ENCODE measurements at places on chromosomes 5 and 9.
A peak's percentile ranks its signal among the peaks of the same experiment; 100 is the strongest.

DNA sequence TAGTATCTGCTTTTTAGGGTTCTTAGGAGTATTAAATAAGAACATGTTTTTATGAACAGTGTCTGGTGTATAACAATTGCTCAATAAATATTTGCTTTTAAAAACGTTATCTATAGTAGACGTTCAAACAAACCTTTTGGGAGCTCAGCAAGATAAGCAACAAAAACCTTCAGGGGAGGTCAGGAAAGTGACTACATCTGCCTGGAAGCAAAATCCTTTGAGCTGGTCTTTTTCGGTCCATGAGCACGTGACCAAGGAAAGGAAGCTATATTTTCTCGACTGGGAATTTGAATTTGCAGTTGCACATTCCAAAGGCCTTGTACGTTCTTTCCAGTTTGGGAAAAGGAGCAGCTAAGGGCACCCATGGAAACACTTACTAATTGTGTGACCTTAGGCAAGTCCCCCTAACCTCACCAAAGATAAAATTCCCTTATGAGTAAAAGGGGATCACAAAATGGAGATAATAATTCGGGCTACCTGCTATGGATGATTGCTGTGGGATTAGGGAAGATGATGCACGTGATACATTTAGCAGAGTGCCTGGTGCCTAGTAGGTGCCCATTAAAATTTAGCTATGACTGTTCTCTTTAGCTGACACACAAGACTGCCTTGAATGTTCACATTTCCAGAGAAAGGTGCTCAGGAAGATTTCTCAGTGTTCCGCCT is 45.4 kb downstream of the PTTG1 start:
- DNase-seq: no peak

DNA sequence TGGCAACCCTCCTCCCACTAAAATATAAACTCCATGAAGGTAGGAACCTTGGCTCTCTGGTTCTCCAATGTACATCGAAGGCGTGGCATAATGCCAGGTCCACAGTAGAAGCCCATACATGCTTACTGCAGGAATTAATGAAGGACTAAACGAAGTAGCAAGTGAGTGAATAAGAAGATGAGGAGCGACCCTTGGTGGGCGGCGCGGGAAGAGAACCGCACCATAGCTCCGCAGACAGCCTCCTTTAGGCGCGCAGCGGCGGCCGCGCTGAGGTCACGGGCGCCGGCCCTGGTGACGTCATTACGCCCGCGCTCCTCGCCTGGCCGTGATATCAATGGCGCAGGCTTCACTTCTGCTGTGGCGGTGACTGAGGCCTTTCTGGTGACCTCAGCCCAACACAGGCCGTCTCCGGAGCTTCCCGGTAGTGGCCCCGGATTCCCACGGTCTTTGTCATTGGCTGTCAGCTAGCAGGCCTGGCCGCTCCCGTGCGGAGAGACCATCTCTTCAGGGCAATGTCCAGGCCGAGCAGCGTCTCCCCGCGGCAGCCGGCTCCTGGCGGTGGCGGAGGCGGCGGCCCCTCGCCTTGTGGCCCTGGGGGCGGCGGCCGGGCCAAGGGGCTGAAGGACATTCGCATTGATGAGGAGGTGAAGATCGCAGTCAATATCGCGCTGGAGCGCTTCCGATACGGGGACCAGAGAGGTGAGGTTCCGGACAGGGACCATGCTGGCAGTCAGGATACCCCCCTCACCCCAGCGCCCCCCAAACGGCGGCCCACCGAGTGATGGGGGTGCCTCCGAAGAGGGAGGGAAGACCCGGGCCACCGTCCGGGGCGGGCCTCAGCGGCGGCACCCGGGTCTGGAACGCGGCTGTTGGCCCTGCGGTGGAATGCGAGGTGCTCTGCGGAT is at the start of gene YTHDC2:
YTHDC2 (plus strand) TSS at position 311 of the 905 bp plus-strand sequence; CDS start at position 513, 202 bp downstream.
- peak; percentile 21 for DNase-seq

- no peak for DNase-seq
These were observed 188.6 kb downstream of the CFAP90 start for GRCh38 chr5:7662289-7662688.

DNA sequence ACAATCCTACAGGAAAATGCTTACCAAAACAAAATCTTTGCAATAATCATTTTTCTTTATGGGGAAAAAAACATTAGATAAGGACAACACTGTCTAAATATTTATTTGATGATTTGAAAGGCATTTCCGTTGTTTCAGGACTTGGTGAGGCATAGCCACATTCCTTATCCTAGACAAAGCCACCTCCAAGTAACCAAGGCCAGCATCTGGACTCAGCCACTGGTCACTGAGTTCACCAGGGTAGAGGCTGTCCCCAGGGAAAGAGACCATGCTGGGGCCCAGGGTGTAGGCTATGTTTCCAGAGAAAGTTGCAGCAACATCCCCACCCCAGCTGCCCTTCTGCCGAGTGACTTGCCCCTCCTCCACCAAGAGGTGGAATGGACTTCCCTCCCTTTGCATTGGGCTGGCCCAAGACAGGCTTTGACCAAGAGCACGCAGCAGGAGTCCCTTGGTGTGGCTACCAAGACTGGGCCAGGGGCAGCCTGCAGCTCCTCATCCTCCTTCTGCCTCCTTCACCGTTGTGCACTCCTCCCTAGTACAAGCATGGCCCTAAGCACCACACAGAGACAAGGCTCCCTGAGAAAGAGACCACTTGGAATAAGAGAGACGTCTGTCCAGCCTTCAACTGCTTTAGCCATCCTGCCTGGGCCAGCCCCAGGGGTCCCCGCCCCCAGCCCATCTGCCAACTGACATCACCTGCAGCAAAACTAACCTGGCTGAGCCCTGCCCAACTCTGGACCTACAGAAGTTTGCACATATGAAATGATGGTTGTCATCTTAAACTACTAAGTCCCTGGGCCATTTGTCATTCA is 68.1 kb upstream of the SPIN1 start:
- no peak for DNase-seq

- DNase-seq: no peak
These were observed 66.0 kb upstream of the RNU6ATAC start for GRCh38 chr9:134230092-134230941.

DNA sequence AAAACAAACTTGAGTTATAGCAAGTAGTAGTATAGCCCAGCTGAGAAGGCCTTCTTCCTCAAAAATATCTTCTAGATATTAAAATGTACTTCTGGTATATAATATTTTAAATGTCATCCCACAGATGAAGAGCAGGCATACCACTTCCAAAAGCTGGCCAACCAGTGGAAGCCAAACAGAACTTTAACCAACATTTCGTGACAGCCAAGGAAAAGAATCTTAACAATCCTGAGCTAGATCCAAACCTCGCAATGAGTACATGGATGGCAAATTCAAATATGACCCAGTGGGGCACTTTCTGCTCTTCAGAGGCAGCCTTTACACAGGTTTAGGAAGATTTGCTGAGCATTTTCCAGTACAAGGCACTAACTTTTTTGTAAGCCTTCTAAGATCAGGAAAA is 91.8 kb upstream of the ACO1 start:
- DNase-seq: no peak

GRCh38 chr9:81552581-81552991 is 136.8 kb downstream of the TLE1 start:
- no peak for DNase-seq

DNA sequence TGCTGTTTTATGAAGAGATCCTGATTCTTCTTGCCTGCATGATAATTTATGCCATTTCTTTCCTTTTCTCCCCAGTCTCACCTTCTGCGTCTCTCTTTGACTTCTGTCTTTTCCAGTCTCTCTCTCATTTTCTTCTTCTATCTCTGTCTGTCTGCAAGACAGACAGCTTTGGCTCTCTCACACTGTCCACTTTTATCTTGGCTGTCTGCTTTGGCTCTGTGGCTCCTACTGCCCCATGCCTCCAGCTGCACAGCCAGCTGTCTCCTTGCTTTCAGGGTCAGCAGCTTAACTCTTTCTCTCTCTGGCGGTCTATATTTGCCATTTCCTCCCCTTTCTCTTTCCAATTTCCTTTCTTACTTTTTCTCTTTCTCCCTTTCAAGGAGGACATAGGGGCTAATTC is 971.1 kb upstream of the COX7C start:
- DNase-seq: no peak

DNA sequence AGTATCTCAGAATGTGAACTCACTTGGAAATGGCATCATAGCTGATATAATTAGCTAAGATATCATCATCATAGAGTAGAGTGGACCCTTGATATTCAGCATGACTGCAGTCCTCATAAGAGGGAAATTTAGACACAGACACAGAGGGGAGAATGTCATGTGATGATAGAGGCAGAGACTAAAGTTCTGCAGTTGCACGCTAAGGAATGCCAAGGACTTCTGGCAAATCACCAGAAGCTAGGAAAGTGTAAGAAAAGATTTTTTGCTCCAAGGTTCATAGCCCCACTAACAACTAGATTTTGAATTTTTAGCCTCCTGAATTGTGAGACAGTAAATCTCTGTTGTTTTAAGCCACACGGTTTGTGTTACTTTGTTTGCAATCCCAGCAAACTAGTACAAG is 612.6 kb upstream of the ST8SIA4 start:
- no peak for DNase-seq

GRCh38 chr9:130423272-130423671 is 21.5 kb upstream of the ASS1 start:
- DNase-seq: no peak

GRCh38 chr5:59709346-59709821 is 184.1 kb downstream of the PDE4D start:
- DNase-seq: no peak

DNA sequence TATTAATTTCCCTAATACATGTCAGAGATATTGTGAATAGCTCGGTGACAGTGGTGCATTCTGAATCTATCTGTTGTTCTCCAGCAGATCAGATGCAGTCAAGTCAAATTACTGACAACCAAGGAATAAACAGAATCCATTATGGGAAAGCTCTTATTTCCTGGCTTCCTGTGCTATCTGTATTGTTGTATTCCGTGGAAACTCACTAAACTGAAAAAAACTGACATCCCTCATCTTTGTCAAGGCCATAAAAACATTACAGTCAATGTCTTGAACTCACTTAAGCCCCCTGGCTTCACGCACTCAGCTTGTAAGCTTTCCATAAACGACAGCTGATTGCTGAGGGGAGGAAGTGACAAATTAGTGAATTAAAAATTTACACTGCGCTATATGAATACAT is 245.9 kb downstream of the CTNND2 start:
- DNase-seq: no peak

DNA sequence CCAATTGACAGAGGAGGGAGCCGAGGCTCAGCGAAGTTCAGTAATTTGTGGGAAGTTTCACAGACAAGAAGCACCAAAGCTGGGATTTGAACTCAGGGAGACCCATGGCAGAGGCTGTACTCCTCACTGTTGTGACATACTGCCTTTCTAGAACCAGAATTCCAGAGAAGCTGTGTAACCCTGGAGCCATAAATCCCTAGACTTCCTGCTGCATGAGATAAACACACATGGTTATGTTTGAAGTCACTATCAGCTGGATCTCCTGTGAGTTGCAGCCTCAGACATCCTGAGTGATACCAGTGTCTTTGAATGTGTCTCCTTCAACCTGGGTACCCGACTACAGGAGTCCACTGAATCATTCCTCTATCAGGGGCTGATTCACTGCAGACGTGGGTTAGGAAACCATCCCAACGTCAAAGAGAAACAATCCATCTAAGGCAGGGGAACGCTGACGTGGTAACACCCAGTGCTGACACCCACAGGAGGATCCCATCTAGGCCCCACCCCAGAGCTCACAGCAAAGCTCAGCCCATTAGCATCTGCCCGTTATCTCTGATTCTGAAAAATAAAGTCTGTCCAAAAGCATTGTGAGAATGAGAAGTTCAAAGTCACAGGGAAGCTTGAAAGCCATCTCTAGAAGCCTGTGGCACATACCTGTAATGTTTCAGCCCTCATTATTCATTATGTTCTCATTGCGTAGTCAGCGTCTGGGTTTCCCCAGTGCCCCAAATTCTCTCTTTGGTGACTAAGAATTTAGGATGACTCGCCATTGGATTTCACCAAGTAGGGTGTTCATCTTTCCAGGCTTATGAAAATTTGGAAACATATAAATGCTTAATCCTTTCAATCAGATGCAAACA is 36.3 kb upstream of the BASP1 start:
- DNase-seq: no peak

GRCh38 chr5:157203417-157203816 is 22.8 kb downstream of the ITK start:
- DNase-seq: no peak

DNA sequence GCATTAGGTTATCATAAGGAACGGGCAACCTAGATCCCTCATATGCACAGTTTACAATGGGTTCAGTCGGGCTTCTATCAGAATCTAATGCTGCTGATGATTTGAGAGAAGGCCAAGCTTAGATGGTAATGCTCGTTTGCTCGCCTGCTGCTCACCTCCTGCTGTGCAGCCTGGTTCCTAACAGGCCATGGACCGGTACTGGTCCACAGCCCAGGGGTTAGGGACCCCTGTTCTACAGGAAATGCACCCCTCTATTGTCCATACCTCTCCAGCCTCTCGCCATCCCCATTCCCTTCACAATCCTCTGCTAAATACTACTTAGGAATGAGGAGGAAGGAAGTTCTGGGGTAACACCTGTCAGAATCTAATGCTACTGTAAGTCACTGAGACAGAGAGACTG is 75.1 kb downstream of the OXCT1 start:
- DNase-seq: no peak

- DNase-seq: no peak
These were observed 206.8 kb downstream of the GLIS3 start for GRCh38 chr9:4092793-4093709.

GRCh38 chr5:126115059-126115629 is 308.1 kb upstream of the GRAMD2B start:
- DNase-seq: no peak

- DNase-seq: no peak
These were observed 10.6 kb downstream of the ERP44 start for GRCh38 chr9:100088202-100088601.

GRCh38 chr9:79662537-79662956 is 90.8 kb downstream of the TLE4 start:
- DNase-seq: no peak

DNA sequence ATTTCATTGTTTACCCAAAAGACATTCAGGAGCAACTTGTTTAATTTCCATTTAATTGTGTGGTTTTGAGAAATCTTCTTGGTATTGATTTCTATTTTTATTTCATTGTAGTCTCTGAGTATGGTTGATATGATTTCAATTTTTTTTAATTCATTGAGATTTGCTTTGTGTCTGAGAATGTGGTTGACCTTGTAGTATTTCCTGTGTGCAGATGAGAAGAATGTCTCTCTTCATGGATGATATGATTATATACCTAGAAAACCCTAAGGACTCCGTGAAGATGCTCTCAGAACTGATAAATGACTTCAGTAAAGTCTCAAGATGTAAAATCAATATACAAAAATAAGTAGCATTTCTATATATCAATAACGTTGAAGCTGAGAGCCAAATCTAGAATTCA is 202.4 kb upstream of the CDH9 start:
- DNase-seq: no peak

GRCh38 chr9:132381966-132382541 is 24.6 kb downstream of the TTF1 start:
- DNase-seq: peak; percentile 20

Data from KG1 (cell line).